ENCODE measurements at places on chromosomes 1 and 21.

DNA sequence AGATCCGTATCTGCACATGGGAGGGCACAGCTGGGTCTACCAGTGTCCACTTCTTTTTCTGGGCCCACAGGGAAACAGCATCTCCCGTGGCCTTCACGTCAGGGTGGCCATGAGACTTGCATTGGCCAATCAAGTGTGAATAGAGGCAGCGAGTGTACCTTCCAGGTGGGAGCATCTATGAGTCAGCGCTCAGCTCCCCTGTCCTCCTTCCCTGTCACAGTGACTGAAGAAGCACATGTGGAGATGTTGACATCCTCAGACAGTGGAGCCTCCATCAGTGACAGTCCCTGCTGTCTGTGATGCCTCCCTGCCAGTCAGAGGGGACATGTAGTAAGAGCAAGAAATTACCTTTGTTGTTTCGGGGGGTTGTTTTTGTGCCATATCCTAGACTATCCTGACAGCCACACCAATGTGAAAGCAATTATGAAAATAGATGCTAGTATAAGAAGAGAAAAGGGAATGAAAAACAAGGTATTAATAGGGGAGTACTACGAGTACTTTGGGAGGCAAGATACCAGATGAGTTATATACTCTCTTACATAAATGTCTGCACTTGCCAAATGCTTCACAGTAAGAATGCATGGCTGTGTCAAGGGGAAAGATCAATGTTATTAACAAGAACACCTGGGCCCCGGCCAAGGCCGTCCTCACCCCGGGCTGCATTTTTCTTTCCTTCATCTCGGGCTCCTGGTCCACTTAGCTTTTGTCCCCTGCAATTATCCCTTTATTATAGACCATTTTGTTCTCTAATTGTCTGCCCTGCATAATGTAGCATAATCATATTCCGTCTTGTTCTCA is 86.0 kb downstream of the MATN1 start:
- DNase-seq = no peak

DNA sequence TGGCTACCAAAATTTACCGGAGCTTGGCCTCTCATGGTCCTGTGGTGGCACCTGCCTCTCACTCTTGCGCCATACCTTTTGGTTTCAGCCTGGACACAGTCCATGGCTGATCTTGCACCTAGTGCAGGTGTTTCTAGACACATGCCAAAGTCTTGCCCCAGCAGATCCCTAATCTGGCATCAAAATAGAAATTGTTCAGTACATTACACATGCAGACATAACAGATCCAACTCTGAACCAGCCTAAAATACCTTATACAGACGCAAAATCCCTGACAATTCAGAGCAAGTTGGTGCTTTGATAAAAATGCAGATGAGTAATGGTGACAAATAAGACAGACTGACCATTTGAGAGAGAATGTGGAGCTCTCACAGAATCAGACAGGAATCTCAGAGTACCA is 44.1 kb downstream of the NGF start:
- DNase-seq = no peak

- no peak for DNase-seq
These were observed 20.2 kb downstream of the CLIC4 start for GRCh38 chr1:24765308-24765988.

GRCh38 chr1:153866045-153866850 is 56.5 kb downstream of the GATAD2B start:
- no peak for DNase-seq

DNA sequence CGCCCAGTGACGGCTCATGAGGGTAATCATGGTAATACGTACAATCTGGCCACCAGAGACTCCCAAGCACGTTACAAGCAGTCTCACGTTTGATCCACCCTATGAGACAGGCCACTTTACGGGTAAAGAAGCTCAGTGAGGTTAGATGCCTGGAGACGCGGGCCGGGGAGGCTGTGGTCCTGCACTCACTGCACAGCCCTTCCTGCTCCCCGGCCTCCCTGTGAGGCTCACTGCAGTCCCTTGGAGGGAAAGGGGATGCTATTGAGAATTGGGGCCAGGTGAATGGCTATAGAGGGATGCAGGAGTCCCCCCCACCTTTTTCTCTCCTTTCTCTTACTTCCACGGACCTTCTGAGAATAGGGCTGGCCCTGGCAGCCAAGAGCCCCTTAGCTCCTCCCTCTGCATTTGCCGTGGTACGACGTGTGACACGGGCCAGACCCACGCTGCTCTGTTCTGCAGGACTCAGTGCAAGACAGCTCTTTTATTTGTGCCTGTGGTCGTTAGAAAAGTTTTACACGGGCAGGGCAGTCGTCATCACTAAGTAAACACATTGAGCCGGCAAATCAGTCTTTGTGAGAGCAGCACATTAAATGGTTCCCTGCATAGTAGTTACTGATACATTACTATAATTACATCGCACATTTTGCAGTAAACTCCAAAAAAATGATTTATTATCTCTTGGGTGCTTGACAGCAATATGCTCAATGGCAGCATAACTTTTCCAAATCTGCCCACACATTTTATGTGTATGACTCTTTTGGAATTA is 18.8 kb downstream of the KIF26B start:
- no peak for DNase-seq

- no peak for DNase-seq
These were observed 170.0 kb downstream of the LTN1 start for GRCh38 chr21:28822486-28823335.

- DNase-seq = no peak
These were observed 33.0 kb upstream of the IL20 start for GRCh38 chr1:206832352-206832880.

- DNase-seq = no peak
These were observed 33.9 kb downstream of the C1orf141 start for GRCh38 chr1:67100833-67101232.

GRCh38 chr1:17711941-17712340 is 43.2 kb upstream of the ACTL8 start:
- DNase-seq = no peak

GRCh38 chr1:70892930-70893329 is 154.7 kb downstream of the PTGER3 start:
- DNase-seq = no peak

DNA sequence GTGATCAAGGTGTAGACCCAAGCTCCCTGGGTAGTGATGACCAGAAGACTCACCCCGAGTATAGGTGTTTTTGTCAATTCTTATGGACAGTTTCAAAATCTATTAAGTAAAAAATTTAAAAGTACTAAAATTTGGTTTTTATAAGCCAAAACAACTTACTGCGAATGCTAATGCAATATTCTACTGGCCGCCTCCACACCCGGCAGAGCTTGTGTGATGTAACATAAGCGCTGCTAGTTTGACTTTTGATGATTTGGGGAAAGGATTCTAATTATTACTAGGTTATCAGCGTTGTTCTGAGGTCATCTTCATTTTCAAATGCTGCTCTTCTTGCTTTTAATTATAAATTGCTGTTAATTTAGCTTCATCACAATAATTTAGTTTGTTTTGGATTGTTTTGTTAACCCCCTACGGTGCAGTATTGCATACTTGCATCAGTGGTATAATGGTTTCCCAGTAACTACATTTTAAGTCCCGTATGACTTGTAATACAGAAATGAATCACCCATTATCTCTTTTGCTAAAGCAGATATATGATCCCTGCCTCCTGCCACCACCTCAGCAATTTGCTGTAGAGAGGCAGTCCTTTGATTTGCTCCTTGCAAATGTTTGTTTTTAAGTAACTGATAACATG is 178.0 kb downstream of the SDCCAG8 start:
- DNase-seq = no peak

DNA sequence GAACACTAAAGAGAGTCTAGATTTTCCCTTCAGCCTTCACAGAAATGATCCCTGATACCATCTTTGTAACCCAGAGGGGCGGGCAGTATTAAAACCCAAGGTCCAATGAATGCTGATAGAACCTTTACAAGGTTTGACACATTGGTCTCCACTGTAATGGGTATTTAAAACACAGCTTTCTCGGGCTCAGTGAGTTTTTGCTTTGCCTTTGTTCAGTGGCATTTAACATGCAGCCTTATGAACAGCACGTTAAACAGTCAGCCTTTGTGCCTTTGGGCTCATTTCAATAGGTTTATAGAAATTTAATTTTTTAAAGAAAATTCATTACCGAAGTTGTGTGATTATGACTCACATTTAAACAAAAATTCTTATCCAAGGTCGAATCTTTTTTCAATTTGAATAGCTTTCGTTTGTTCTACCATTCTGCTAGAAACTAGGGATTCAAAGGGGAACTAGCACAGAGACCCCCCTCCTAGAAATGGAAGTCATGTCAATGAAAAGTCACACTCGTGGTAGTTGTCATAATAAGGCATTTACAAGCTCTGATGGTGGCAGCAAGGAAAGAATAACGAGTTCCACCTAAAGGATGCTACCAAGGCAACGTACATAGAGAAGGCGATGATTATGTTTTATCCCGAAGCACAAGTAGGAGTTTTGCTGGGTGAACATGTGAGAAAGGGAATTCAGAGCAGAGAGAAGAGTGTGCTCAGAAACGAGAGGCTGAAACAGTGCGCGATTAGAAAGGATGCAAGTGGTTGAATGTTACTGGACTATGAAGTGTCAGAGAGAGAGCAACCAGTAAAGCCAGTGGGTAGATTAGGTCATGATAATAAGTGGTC is 66.2 kb downstream of the SGIP1 start:
- DNase-seq = no peak

DNA sequence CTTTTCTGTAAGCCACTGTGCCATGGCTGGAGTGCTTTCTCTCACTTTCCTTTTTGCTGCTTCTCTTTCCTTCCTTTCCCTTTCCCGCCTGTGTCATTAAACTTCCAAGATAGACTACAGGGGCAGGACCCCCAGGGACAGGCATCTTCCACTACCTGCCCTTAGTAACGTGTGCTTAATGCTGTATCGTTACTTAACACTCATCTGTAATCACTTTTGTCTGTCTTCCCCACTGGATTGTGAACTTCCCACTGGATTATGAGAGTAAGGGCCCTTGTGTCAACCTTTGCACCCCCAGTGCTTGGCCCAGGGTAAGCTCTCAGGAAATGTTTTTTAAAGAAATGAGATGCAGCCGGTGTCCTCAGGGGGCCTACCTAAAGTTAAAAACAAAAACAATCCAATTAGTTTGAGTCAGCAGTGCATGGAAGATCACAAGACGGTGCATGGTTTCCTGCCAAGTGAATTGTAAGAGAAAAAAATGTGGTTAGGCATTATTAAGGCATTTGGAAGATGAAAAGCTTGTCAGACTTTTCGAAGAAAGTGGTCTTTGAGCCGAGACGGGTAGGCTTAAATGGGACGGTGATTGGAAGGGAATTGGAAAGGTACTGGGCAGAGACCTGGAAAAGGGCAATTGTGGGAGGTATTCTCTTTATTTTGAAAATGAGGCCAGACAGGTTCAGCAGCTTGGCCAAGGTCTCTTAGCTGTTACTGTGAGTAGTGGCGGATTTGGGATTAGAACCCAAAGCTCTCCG is 958 bp downstream of the LYPLAL1 start:
- peak; percentile 27 for DNase-seq

- no peak for DNase-seq
These were observed 58.7 kb downstream of the DMRTB1 start for GRCh38 chr1:53517821-53518352.

GRCh38 chr1:166176416-166176815 is 9.6 kb upstream of the FAM78B start:
- DNase-seq = no peak

- DNase-seq = no peak
These were observed 45.3 kb downstream of the TTC39A start for GRCh38 chr1:51285055-51285454.

GRCh38 chr1:246418565-246419312 is 88.3 kb downstream of the SMYD3 start:
- DNase-seq = no peak

- no peak for DNase-seq
These were observed 165.8 kb upstream of the EDN2 start for GRCh38 chr1:41650028-41650880.

DNA sequence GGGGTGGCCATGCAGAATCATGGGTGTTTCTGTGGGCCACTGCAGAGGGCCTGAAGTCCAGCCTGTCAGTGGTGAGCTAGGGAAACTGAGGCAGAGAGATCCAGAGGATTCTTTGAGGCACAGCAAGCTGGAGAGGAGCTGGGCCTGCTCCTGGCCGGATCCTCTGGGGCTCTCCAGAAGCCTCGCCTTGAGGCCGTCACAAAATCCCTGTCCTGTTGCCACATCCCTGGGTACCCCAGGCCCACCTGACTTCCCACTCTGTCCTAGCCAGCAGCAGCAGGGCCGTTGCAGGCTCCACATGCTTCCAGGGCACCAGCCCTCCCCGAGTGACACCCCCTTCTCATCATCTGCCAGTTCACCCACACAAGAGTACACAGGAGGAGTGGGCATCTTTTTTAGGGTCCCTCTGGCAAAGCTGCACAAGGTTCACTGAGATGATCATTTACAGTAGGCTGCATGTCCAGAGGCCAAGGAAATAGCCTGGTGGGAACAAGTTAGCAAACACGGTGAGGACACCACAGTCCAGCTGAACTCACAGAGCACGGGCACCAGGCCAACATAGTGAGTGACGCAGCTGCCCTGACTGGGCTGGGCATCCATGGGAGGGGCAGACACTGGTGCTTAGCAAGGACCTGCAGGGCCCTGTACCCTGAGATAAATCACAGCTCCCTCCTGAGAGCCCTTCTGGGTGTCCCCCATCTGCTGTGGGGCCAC is 25.1 kb upstream of the TSPEAR start:
- DNase-seq = no peak

DNA sequence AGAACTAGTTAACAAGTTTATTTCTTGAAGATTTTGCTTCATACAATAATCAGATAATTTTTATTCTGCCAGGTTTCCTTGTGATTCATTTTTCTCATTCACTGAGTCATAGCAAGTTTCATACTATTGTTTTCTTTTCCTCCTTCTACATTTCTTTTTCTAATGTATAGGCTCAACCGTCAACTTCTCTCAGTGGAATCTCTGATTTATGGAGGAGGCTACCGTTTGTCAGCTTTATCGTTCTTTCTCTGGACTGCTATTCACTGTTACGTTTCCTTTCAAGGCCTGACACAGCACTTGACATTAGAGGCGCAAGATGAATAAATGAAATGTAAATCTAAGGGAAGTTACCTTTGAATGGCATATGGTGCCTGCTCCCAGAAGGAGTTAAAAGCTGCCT is 284.3 kb upstream of the NR5A2 start:
- DNase-seq = no peak

GRCh38 chr1:193763266-193763665 is 576.9 kb upstream of the B3GALT2 start:
- no peak for DNase-seq

Data from OCI-LY7 (cell line).